RPMI7951 (cell line): ENCODE measurements at places on chromosomes 7 and 10.

DNA sequence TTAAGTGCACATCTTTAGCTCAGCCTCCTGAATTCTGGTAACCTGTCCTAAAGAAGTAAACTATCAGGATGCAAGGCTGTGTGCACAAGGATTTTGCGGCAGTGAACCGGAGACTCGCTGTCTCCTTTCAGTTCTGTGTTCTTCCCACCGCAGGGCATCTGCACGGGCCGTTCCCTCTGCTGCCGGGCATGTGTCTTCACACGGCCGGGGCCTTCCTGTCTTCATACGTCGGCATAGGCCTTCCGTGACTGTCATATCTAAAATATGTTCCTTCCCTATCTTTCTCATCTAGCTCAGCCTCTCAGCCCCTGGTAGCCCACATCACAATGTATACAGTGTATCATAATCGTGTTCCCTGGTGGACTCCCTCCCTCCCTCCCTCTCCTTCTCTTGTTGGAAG, 16.4 kb downstream of the PALD1 start:
- DNase-seq = no peak

DNA sequence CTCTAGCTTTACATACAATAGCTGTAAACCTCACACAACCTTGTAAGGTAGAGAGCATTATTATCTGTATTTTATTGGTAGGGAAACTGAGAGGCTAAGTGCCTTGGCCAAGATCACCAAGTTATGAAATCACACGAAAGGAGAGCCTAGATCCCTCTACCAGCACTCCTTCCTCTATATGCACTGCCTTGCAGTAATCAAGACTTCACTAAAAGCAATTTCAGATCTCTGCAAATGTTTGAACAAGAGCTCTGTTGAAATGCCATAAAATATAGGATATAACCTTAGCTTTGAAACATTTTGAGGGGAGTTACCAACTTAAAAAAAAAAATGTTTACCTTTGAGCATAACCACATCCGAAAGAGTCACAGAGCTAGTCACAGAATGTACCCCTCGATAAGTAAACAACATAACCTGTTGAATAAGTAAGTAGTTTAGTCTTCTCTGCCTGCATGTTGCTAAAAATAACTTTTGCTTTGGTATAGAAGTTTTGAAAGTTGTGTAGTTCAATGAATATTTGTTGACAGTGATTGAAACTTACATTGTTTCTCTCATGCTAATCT, 709.4 kb downstream of the AUTS2 start:
- DNase-seq = no peak

DNA sequence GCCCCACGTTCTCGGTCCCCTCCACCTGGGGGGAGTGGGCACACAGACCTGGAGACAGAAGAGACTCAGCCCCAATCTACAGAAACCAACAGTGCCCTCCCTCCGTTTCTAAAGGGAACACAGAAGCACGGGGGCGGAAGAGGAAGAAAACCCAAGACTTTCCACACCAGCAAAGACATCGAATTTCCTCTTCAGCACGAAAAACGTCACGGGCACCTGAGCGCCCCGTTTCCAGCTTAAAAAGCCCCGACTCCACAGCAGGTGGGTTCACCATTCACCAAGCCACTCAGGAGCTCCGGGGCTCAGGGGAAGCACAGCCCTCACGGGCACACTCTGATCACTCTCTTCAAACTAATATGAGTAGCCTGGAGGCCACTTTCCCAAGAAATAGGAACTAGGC, 19.6 kb downstream of the NUDT1 start:
- DNase-seq = no peak

- peak; percentile 7 for DNase-seq
These were observed 7.4 kb downstream of the PRPS1L1 start for GRCh38 chr7:18020138-18020715.
